ENCODE measurements at places on chromosomes 11 and 22.

GRCh38 chr22:40654522-40655167, 18.1 kb upstream of the MRTFA start:
- no peak for DNase-seq

- no peak for DNase-seq
Measured at GRCh38 chr11:123628936-123629683, 25.3 kb downstream of the SCN3B start.

DNA sequence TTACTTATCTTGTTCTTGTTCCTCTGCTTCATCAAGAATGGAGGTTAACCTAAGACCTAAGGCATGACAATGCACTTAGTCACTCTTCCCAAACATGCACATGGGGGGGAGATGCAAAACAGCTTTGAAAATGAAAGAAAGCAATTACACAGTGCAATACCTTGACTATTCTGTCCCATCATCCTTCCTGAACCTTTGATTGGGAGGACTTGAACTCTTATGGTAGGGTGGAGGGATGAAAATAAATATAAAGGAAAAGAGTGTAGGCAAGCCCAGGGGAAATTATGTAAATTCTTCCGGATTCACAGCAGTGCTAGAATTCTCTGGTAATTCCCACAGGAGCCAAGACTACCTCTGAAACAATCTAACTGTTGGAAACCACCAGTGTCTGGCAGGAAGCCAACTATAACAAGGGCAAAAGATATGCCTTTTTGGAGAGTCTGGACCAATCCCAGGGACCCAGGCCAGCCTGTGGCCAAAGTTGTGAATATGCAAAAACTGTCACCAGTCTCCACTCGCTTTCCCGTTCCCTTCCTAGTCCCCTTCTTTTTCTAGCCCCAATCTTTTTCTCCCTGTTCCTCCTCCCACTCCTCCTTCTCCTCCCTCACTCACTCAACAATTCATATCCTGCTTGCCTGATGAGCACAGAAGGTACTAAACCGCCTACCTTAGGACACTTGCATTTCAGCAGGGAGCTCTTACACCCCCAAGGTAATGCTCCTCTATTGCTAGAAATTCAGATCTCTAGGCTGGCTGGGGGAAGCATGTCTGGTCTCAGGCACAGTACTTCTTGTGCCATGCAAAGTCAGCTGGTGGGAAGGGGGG, 2.5 kb upstream of the RCN1 start:
- DNase-seq = peak; percentile 36

DNA sequence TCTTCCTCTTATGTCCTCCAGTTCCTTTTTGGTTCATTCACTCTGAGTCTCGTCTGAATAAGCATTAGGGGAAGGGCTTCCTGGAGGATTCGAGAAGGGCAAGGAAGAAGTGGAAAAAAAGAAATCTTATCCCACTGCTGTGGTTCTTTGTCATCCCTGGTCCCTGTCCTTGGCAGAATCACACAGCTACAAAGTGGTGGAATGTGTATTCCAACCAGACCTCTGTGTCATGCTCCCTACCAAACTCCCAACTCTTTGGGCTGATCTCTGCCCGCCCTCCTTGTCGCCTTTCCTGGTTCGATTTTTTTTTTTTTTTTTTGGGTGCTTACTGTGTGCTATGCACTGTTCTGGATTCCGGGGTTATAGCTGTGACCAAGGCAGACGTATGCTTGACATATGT, 61.0 kb downstream of the TEAD1 start:
- DNase-seq = no peak

- no peak for DNase-seq
Measured at GRCh38 chr11:96088914-96089313, 165.0 kb upstream of the MTMR2 start.

- DNase-seq = no peak
Measured at GRCh38 chr11:124043420-124043819, 2.3 kb upstream of the OR10G7 start.

DNA sequence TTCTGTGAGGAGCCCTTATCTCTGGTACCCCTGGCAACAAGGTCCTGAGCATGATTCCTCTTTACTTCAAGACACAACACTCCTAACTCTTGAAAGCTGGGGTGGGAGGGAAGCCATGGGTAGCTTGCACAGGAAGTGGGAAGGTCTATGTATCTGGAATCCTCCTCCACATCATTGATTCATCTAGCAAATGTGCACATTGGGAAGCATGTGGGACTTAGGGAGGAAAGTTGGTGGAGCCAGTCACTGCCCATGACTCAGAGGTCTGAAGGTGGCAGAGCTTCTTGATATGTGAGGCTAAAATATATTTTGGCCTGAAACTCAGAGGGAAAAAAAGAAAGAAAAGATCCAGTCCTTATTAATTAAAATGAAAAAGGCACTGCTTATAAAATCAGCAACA, 1000.9 kb downstream of the DLG2 start:
- no peak for DNase-seq

DNA sequence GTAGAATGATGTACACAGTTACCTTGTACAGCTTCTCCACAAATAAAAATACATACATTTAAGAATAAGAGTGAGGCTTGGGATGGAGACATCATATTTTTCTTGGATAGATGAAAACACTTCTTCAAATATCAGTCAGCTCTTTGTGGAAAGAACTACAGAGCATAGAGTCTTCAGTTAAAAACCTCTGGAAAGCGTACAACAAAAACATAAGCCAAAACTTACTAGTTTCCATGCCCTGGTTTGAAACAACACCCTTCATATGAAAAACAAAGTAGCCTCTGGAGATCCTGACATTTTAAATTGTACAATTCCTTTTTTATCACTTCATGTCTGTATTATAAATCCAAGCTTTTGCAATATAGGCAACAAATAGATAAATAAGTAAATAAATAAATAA, 7.0 kb upstream of the CEP126 start:
- no peak for DNase-seq

DNA sequence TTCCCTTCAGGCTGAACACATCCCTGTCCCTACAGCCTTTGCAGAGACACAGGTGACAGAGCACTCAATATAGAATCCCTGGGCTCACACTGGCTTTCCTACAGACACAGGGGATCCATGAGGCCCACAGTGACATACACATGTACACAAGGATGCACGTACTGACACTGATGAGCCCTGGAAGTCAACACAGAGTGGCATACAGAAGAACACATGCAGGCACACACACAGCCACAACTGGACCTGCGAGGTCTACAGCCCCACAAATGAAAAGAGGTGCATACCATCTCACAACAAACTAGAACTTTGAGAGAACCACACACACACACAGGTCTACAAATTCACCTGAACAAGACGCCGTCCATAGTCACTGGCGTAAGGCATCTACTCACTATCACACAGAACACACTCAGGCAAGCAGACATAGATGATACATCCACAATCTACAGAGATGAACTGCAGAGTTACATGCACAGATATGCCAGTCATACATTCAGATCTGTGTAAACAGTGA, 3.5 kb upstream of the ZNF74 start:
- DNase-seq = no peak

DNA sequence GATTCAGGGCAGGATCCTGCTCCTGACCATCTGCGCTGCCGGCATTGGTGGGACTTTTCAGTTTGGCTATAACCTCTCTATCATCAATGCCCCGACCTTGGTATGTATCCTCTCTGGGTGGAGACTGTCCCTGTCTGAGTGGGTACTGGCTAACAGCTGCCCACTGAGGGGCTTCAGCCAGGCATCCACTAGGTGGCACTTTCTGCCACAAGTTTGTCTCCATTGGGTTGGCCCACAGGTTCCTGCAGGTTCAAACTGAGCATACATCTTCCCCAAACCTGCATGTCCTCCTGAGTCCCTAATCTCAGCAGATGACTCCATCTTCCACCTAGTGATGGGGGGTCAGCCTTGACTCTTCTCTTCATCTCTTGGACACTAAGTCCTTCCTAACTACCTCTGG, 4.4 kb downstream of the SLC2A11 start:
- DNase-seq = peak; percentile 40

- no peak for DNase-seq
Measured at GRCh38 chr22:44632541-44633396, 69.2 kb upstream of the PRR5 start.

GRCh38 chr11:102116453-102117205, 6.4 kb downstream of the YAP1 start:
- no peak for DNase-seq

- no peak for DNase-seq
Measured at GRCh38 chr11:90428836-90429235, 206.0 kb upstream of the CHORDC1 start.

DNA sequence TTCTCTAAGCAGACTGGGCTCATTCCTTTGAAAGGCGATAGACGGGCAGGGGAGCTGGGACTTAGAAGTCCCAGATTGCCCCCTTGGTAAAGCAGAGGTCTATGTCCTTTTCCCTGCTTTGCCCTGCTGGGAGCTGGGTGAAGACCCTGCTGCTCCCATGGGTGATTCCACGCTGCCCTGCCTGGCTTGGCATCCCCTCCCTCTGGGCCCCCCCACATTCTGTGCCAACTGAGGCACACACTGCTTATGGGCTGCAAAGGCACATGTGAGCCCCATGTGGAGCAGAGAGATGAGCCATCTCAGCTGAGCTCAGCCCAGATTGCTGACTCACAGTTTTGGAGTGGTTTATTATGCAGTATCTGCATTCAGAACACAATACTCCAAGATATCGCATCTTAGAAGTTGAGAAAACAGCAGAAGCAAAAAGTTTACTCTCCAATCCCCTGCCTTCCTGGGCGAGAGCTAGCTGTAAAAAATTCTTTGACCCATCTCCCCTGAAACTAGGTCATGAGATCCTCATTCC, 127.2 kb downstream of the ST3GAL4 start:
- DNase-seq = no peak

DNA sequence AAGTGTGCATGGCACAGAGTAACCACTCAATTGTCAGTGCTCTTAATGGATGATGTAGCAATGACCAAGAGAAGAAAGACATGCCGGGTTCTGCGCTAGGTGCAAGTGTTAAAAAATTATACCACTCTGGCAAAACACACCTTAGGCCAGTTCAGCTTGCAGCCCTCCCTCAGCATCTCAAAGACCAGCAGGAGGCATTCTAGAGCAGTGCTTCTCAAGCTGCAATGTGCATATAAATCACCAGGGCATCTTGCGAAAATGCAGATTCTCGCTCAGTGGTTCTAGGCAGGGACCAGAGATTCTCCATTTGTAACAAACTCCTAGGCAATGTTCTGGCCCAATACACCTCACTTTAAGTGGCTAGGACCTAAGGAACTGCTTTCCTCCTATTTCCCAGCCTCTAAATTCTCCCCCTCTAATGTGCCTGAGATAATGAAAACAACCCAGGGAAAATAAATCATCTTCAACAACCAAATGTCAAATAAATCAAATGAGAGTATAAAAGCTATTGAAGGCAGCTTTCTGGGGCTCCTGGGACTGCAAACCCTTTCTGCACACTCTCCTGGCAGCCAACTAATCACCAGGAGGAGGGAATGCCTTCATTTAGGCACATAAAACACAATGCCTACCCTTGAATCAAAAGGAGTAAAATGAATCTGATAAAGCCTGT, 337.2 kb upstream of the API5 start:
- DNase-seq = no peak

GRCh38 chr11:69463181-69463994, 18.1 kb upstream of the LINC01488 start:
- no peak for DNase-seq

GRCh38 chr11:96763244-96763643, 373.4 kb downstream of the JRKL start:
- no peak for DNase-seq

DNA sequence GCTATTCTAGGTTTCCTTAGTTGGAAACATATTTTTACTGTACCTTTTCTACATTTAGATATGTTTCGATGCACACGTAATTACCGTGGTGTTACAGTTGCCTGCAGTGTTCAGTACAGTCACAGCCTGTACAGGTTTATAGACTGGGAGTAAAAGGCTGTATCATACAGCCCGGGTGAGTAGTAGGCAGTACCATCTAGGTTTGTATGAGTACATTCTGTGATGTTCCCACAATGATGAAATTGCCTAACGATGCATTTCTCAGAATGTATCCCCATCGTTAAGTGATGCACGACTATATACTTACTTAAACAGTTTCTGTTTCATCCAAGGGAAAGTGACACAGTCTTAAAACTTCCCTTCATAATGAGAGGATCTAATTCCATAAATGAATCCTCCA, 13.1 kb upstream of the THY1 start:
- DNase-seq = no peak

DNA sequence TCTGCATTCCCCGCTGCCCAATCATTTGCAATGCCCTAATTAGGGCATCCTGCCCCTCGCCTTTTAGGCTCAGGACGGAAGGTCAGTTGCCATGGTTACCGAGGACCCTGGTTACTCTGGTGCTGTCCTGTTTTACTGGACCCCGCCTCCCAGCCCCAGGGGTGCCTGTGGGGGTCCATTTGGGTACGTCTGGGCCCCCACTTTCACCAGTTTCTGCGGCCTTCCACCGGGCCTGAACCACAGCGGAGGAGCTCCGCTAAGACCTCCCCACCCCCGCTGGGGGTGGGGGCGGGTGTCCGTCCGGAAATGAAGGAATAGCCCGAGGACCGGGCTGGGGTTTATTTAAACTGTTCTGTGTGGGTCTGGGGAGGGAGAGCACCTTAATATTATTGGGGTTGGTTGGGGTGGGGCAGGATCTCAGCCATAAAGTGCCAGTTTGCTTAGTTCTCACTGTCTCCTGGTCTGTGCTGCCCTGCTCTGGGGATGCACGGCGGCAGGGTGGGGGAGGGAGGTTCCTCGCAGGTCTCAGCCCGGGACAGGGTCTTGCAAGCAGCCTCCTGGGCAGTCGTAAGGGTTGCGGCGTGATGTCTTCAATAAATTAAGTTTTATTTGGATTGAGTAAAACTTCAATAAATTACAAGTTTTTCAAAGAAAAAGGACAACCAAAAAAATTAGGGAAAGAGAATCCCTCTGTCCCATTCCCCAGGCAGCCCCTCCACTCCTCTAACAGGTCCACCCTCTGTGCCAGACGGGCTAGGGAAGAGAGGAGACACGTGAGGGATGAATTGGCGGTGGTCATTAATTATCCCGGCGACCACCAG, 5.3 kb downstream of the PHOX2A start:
- no peak for DNase-seq

GRCh38 chr11:84993386-84993785, 633.8 kb downstream of the DLG2 start:
- no peak for DNase-seq

Data from bone marrow (tissue), 2 donors.